ENCODE measurements at places on chromosomes 1 and 21.

- DNase-seq, result no peak
These were observed 144.1 kb downstream of the CENPF start for GRCh38 chr1:214747050-214747635.

GRCh38 chr21:30710499-30710898, 8.1 kb downstream of the KRTAP21-3 start:
- no peak for DNase-seq

GRCh38 chr1:69167876-69168275, 399.8 kb upstream of the LRRC7 start:
- no peak for DNase-seq

DNA sequence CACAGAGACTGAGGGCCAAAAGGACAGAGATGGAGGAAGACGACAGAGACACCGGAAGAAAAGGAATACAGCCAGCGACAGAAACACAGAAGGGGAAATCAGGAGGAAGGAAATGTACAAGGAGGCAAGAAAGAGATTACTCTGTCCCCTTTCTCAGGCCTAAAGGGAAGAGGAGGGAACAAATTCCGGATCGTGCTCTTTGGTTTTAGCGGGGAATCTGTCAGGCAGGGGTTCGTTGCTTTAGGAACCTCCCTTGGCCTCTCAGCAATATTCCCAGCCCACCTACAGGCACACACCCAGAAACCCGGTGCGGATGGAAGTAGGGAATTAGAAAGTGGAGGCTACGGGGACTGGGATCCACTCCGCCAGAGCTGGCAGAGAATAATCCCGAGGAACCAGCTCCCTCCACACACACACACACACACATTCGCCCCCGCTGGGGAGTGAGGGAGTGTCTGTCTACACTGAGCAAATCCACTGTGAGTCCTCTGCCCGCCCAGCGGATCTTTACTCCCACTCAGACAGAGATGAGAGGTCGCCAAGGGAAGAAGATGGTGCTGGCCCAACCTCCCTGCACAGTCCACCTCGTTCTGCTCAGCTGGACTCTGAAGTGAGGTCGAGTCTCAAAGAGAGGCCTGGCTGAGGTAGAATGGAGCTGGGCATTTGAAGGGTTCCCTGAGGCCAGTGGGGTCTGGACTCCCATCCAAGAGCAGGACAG, 5.7 kb downstream of the TAL1 start:
- no peak for DNase-seq

DNA sequence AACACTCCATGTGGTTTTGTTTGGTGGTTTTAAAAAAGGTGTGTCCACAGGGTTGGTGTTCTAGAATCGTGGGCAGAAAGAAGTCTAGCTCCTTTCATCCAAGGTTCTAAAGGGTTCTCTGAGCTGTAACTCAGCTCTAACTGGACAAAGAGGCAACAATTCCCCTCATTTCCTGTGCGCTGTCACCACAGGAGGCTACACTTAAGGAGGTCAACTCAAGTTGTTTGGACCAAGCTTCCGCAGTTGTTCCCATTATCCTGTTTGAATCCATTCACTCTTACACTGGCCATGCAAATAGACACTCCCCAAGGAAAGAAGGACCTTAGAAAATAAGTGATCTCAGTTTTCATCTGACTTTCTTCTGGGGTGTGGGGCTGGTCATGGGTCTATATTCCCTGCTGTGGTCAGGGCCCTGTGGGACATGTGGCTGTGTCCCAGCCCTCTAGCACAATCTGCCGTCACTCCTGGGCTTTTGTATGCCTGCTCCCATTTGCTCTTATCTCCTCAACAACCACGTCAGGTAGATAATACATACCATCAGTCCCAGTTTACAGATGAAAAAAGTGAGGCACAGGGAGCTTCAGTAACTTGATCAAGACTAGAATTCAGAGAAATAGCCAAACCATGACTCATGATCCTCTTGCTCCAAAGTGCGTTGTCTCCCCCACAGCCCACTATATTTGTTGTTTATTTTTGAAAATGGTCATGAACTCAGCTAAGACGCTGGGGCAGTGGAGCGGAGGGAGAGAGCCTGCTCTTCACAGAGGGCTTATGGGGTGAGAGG, 103.6 kb downstream of the RHOU start:
- DNase-seq, result no peak

DNA sequence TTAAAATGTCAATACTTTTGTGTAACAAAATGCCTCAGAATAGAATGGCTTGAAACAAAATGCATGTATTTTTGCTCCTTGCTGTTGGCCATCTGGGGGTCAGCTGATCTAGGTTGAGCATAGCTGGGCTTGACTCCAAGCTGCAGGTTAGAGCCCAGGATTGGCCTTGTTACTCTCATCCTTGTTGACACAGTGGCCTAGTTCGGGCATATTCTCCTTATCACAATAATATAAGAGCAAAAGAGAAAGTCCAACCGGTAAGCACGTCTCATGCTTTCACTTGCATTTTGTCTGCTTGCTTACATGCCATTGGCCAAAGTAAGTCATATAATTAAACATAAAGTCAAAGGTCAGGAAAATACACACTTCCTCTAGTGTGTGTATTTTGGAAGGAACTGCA, 456.2 kb downstream of the KCNT2 start:
- no peak for DNase-seq

DNA sequence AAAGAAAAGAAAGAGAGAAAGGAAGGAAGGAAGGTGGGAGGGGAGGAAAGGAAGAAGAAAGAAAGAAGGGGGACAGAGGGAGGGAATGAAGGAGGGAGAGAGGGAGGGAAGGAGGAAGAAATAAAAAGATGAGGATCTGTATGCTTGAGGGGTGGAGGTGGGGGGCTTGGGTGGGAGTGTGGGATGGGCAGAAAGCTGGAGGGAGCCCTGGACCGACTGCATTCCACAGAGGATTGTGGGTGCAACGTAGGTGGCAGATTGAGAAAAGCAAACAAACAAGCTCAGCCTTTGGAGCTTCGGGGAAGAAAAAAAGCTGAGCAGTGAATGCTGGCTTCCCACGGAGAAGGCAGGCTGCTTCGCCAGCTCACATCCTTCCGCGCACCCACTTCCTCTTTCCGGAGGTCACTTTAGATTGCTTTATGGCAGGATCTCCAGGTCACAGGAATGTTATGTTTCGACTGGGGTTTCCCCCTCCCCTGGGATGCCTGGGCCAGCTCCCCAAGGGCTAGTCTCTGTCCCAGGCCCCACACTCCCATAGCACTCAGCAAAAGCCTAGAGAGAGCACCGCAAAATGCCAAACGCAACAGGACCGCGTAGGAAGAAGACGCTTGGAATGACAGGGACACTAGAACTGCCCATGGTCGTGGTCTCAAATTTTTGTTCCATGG, 20.7 kb upstream of the LGALS8 start:
- DNase-seq, result peak; percentile 74

DNA sequence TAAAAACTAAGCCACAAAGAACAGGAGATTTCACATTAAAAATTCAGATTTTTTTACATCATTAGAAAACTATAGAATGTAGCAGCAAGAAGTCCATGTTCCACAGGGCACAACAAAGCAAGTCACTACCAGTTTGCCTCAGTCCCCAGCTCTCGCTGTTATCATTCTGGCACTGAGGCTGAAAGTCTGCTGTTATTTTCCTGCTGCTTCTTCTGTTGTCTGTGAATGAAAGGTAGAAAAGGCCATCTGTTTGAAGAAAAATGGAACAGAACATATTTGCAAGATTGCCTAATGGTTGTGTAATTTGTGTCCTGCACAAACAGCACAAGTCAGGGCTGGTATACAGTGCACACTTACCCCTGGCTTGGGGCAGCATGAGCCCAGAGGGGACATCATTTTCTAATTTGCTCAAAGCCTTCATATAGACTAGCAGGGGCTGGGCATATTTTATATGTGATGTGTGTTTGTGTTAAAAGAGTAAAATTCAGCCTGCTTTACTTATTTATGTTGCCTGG, 105.6 kb upstream of the COG2 start:
- no peak for DNase-seq

- DNase-seq, result no peak
These were observed 204.7 kb downstream of the LHX8 start for GRCh38 chr1:75338616-75339483.

DNA sequence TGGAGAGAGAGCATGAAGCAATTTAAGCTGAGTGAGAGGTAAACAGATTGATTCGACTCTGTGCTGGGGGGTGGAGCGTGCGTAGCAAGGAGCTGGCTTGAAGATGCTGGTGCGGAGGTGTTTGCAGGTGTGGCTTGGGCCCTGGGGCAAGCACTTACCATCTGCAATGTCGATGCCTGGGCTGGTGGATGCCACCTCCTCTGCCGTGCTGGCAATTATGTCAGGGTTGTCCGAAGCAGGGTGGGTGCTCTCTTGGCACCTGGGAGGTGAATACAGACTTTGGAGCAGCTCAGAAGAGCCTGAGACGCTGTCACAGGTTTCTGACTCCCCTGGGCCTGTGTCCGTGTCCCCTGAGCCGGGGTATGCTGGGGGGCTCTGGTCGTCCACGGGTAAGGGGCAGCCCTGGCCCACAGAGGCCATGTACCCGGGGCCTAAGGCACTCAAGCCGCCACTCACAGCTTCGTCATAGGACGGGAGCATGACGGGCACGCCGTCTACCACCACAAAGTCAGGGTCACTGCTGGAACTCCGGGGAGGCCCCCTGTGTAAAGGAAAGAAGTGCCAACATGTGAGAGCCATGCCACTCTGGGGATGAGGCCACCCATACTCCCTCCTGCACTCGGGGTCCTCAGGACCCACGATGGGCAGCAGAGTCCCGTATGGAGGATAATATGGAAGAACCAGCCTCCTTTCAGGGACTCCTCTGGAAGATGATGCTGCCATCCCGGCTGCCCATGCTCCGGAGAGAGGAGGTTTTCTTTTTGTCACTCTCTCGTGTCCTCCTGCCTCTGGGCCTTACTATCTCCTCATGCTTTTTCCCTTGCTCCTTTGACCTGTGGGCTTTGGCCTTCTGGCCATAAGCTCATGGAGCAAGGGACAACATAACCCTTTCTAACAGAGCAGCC, 80.3 kb upstream of the TLR5 start:
- DNase-seq, result no peak

GRCh38 chr1:197435224-197435623, 167.2 kb downstream of the CRB1 start:
- DNase-seq, result no peak

GRCh38 chr1:228334226-228334935, 72.3 kb downstream of the TRIM11 start:
- DNase-seq, result no peak

- DNase-seq, result no peak
These were observed 82.8 kb downstream of the GLIS1 start for GRCh38 chr1:53655931-53656746.

DNA sequence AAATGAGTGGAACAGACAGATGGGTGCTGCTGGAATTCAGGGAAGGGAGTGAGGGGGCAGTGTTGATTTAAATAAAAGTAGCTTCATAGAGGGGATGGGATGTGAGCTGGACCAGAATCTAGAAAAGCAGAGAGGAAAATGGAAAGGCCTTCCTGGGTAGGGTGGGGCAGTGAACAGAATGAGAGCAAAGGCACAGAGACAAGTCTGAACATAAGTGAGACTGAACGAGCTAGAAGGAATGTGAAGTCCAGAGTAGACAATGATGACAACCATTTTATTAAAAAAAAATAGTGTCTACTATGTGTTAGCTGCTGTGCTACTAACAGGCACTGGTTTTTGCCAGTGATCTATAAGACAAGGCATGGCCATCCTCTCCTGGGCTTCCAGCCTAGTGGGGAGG, 36.0 kb downstream of the ELK4 start:
- DNase-seq, result no peak

DNA sequence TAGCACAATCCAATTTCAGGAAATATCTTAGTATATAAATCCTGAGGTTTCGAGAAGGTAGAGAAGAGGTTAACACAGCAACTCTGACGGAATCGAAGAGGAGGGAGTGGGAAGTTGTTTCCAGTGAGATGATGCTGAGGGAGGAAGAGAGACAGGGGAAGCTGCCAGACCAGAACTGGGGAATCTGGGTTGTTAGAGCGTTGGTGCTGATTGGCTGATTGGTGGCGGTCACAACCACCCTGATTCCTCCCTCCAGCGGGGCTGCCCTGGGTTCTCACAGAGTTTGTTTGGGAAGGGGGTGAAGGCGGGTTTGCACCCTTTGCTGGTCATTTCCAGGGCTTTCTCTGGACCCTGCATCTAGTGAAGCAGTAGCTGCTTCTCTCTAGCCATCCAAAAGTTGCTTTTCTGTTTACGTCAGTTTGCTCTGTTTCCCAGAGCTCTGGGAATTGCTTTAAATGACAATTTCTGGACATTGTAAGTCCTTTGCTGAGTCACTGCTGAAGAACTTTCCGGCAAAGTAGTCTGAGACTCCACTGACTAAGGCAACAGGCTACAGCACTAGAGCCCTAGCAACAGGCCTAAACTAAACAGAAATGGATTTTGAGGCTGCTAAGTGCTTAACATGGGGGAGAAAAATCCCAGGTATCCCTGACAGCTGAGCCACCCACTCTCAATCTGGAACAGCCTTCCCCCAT, 90.1 kb downstream of the TENT5C start:
- DNase-seq, result no peak

DNA sequence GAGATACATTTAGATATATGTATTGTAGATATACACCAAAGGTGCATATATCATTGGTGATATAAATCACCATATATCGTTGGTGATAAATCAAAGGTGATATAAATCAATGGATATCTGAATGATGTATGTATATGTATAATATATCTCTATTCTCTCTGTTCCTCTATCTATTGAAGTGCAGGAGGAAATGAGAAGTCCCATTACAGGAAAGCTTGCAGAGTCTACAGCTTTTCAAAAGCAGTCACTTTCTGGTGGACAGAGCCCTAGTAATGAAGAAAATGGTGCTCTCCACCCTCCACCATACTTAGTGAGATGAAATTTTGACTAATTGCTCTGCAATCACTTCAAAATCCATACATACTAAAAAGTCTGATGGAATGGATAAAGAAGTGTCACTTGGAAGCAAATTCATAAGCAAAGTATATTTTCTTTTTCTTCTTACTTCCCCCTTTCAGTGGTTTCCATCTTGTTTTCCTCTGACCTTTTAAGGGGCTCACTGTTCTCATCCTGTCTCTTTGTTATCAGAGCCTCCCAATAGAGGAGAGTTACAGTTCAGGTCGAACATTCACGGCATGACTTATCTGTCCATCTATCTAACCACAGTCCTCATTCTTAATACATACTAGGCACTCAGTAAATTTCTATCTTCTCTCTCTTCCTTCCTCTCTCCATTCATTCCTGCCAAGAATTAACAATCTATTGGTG, 227.2 kb downstream of the KCNJ6 start:
- no peak for DNase-seq

GRCh38 chr1:65512383-65512782, 91.9 kb downstream of the LEPR start:
- DNase-seq, result no peak

DNA sequence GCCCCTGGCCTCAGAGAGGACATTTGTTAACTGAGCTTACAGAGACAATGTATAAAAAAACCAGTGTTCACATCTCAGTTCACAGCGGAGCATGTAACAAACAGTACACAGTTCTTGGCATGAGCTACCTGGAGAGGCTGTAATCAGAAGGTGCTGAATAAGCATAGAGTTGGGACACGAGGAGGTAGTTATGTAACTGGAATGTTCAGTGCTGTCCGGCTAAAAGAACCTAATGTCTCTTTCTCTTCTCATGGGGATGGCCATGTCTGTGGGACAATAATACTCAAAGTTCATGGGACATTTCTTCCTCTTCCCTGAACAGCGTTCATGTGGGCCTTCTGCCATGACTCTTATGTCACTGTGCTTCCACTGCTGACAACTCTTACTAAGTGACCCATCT, 17.2 kb upstream of the STX12 start:
- DNase-seq, result no peak

GRCh38 chr1:224157316-224157715, 25.7 kb upstream of the DEGS1 start:
- no peak for DNase-seq
